Non-pigmented ciliary epithelial cell (primary cell): ENCODE measurements at places on chromosomes 4 and X.

DNA sequence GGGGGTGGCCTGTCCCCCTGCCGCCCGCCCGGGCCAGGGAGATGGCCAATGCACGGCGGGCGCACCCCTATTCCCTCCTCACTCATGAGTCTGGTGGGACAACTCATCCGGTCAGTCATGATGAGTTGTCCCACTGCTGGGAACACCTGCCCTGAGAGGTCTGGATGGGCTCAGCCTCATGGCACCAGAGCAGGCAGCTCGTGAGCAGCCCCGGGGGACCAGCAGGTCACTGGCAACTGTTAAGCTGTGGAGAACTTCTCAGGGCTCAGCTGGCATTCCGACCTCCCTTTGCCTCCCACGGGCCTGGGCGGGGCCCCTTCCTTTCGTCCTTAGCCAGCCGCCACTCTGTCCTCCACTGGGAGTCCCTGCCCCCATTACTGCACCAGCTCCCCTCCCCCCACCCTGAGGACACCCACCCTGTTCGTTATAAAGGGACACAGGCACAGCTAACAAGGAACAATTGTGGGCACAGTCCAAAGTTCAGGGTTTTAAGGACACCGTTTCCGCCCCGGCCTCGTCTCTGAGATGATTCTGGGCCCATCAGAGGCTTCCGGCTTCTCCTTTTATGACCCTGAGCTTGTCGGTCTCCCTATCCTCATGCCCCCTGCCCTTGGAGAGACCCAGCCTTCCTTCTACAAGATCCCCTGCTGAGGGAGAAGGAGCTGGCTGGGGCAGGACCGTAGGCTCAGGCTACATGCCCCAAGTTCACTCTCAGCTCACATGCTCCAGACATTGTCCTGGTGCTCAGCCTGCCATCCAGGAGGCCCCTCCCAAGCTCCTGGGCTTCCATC lies 14.6 kb upstream of the KIAA0232 start:
- no peak for DNase-seq

DNA sequence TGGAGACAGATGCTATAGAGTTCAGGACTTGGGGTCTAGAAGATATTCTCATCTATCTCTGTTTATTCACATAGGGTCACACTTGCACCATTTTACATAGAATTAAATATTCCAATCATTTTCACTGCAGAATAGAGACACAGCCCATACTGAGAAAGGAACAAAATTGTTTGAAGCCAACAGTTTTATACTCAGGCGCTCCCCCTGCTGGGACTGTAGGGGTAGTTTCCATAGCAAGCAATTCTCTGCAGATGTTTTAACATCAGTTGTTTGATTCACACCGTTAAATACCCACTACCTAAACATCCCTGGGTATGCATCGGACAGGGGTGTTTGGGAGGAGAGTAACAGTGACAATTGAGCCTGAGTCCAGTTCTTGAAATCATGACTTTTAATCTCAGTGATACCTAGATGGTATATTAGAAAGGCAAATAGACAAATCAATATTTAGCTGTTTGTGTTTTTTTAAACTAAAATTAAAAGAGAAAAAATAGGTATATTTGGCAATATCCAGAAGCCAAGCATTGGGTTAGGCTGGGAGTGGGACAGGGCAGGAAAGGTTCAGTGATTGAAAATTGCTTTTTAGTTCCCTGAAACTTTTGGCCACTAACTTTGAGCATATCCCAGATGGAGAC lies 33.8 kb downstream of the LONRF3 start:
- no peak for DNase-seq

GRCh38 chr4:57040510-57040909 lies 61.8 kb downstream of the POLR2B start:
- DNase-seq = no peak

DNA sequence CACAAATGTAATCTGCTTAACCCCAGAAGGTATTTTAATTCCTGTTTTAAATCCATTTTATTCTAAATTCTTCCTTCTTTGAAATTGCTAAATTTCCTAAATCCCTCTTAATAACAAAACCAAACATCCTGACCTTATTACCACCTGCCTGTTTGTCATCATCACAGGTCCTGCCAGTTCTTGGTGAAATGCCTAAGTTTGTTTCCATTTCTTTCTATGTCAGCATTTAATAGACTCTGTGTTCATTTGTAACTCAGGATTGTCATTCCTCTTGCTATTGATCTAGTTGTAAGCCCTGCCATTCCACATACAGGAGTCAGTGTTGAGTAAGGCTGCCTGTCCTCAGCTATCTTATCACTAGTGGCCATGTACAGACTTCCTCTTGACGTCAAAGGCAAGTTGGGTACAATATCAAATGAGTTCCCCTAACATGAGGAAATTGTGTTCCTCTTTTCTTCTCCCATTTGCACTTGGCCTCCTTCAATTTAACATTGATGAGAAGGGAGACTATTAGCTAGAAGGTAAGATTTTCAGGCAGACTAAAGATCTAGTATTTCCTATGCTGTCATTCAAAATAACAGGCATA lies 440.1 kb downstream of the AFF2 start:
- DNase-seq = no peak

- no peak for DNase-seq
Observed at GRCh38 chrX:38999967-39000745, 198.9 kb downstream of the MID1IP1 start.

DNA sequence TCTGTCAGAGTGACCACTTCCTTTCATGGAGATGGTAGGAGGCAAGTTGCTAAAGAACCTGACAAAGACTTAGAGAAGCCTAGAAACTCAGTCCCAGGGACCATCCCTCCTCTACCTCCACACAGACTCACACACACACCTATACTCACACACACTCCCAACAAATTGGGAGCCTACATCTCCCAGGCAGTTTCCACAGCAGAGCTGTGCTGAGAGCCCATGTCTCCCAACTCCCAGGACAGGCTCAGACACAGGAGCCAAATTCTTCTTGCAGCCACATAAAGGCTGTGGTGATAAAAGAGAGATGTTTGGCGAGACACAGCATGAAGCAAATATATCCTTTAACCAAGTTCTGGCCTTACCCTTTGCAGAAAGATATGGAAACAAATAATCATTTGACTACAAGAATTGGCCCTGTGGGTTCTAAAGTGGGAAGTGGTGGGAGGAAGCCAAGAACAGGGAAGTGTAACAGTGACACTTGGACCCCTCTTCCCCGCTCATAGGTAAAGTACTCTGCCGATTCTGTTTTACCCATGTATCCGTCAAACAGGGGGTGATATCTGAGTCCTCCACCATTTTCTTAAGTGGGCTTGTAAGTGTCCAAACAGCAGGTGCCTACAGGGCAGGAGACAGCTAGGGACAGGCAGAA lies 11.0 kb upstream of the IDS start:
- DNase-seq = no peak

GRCh38 chr4:81600520-81601357 lies 129.0 kb upstream of the RASGEF1B start:
- no peak for DNase-seq

DNA sequence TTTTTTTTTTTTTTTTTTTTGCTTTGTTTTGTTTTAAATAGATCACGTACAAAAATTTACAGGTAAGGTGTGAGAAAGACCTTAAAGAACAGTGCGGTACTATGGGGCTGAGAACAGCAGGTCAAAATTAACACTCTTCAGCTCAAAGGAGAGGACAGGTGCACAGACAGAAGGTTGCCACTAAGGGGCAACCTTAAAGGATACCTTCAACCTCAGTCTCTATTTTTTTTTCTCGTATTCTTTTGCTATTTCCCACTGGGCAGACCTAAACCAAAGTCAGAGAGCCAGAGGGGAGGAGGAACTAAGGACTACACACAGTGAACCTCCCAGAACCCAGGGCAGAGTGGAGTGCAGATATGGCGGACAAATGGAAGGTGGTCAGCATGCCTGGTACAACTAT lies 1984.3 kb upstream of the IGFBP7 start:
- DNase-seq = no peak

DNA sequence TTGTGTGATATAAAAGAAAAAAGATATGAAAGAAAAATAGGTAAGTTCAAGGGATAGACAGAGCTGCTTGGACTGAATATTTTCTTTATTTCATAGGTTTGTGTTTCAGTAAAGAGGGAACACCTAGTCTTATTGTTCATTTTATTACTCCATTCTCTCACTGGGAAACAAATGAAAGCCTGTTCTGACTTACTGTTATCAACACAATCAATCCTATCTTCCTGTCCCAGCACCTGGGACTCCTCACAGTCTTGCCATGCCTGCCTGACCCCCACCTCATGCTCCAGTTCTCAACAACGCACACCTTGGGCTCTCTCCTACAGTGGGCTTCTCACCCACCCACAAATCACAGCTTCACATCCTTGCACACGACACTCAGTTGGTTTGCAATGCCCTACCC lies 189.5 kb downstream of the PRDM5 start:
- DNase-seq = no peak

DNA sequence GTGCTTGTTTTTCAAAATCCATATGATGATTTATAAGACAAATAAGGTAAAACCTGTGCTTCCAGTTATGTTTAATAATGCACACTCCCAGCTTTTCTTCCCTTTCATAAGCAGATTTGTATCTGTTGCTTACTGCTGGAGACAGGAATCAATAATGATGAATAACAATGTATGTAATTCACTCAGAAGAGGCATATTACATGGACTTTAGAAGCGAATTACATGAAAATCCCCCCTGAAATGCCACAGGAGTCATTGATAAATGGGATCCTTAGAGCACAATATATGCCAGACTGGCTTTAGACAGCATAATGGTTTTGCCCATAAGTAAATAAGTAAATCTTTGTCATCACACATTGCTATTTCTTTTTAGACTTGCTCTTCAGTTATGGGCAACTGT lies 892.3 kb downstream of the CCSER1 start:
- no peak for DNase-seq
